ENCODE measurements at places on chromosomes 3 and 15.

GRCh38 chr3:181610083-181610972, 101.4 kb upstream of the SOX2 start:
- DNase-seq = no peak

DNA sequence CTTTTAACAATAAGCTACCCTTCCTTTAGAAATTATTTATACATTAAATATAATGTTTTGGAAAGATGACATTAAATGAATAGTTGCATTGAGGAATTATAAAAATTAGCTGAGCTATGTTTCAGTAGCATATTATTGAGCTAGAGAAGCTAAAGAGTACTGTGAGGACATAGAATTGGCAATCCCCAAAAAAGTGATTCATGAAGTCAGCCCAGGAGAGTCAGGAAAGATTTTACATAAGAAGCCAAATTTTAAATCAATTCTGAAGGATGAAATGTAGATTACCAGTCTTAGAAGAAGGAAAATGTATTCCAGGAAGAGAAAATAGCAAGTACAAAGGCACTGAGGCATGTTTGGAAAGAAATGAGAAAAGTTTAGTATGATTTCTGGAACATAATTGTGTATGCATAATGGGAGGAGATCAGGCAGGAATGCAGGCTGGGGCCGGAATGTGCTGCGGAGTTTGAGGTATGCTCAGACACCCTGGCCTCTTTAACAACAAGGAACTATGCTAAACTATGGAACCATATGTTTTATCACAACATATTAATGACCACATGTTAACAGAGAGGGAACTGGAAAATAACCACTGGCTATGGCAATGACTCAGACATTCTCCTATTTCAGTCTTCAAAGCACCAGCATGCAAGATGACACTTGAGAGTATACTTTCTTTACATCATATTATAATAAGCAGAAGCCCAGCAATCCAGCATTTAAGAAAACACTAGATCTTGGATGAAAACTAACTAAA, 103.3 kb upstream of the COL8A1 start:
- no peak for DNase-seq

- no peak for DNase-seq
These were observed 573.6 kb upstream of the GRM7 start for GRCh38 chr3:6287088-6287875.

GRCh38 chr15:60660290-60661051, 181.5 kb upstream of the ICE2 start:
- DNase-seq = no peak

DNA sequence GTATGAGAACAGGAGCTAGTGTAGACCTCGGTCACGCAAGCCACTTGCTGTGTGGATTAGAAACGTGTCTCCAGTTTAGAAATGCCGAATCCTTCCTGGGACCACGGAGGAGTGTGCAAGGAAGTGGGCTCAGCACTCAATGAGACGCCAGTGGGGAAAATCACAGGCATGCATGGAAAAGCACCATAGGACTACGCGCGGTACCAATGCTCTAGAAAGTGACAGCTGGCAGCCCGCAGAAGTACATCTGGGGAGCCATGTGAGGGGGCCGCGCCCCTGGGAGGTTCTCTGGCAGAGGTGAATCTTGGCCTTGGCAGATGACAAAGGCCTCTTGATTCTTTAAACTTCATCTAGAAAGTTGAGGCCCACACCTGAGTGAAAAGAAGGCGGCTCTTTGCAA, 99.3 kb downstream of the LRRK1 start:
- no peak for DNase-seq

- DNase-seq = no peak
These were observed 370.1 kb downstream of the LRTM1 start for GRCh38 chr3:54557538-54558428.

DNA sequence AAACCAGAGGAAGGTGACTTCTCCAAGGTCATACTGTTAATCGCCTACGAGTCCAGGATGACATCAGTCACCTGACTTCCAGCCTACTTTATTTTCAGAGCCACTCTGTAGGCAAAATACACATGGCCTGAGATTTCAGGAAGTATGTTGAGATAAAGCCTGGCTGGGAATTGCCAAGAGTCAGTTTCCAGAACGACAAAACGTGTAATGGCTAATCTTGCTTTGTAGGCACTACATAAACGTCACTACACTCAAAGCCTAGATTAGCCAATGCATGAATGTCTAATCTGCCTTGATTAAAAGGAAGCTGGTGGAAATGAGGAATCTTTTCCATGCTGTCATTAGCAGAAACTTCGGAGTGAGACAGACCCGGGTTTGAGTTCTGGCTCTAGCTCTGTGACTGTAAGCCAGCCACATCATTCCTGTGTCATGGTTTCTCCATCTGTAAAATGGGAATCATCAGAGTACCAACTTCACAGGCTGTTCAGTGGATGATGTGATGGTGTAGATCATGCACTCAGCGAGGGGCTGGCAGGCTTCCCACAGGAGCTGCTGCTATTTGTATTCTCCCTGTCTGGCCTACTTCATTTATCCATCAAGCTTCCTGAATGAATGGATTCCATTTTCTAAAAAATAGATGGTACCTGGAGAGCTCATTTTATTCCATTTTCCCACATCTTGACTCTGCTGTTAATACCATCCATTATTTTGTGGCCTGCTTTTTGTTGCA, 241.9 kb downstream of the XXYLT1 start:
- DNase-seq = no peak

- DNase-seq = no peak
These were observed 117.6 kb upstream of the SKOR1 start for GRCh38 chr15:67707520-67708283.

GRCh38 chr3:23711916-23712494, 93.8 kb upstream of the UBE2E1 start:
- no peak for DNase-seq

- DNase-seq = peak; percentile 14
These were observed 14.9 kb upstream of the GP9 start for GRCh38 chr3:129045675-129046036.

- DNase-seq = no peak
These were observed 53.7 kb downstream of the NOX5 start for GRCh38 chr15:69068157-69068556.

GRCh38 chr3:172103724-172104123, 64.3 kb downstream of the FNDC3B start:
- no peak for DNase-seq

DNA sequence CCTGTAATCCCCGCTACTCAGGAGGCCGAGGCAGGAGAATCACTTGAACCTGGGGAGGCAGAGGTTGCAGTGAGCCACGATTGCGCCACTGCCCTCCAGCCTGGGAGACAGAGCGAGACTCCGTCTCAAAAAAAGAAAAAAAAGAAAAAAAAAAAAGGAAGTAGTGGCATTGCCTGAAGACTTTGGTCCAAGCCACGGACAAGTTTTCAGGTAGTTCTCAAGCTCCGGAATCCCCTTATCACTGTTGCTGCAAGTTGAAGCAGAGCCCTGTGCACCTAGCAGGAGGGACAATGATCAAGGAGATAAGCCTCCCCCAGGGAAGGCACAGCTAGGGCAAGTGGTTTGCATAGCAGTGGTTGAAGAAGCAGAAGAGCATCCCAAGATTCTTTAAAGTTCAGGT, 97.6 kb downstream of the MEX3B start:
- no peak for DNase-seq

DNA sequence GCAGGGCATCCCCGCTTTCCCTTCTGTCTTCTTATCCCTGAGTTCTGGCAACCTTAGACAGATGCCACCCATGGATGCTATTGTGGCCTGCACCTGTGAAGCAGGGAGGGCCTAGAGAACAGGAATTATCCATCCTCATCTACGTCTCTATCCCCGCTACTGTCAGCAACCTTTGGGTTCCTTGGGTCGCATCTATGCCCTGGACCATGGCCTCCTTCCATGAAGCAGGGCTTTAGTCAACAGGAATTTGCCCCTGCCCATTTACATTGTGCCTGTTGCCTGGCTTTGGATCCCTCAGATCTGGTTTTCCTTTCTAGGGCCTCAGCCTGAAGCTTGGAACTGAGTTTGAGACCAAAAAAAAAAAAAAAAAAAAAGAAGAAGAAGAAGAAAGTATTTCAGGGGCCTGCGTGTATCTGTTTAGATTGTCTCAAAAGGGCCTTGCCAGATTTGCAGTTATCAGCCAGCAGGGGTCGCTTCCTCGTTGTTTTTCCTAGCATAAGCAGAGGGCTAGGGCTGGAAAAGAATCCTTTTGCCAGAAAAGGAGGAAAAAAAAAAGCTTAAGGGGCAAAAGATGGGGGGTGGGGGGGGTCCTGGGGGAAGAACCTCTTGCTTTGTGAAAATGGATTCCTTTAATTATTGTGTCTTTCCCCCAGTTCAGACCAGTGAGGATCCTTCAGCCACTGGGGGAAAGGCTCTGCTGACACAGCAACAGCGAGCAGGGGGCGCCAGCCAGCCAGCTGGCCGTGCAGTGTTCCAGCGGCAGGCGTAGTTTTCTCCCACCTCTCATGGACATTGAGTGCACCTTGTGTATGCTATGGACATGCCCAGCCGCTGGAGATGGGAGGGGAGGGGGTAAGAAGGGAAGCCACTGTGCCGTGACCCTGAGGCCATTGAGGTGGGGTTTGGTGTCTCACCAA, 65.7 kb upstream of the ALDH1L1 start:
- DNase-seq = no peak

GRCh38 chr3:79085171-79085570, 682.6 kb downstream of the ROBO1 start:
- DNase-seq = no peak

GRCh38 chr3:9173445-9173844, 76.0 kb downstream of the SRGAP3 start:
- DNase-seq = no peak

DNA sequence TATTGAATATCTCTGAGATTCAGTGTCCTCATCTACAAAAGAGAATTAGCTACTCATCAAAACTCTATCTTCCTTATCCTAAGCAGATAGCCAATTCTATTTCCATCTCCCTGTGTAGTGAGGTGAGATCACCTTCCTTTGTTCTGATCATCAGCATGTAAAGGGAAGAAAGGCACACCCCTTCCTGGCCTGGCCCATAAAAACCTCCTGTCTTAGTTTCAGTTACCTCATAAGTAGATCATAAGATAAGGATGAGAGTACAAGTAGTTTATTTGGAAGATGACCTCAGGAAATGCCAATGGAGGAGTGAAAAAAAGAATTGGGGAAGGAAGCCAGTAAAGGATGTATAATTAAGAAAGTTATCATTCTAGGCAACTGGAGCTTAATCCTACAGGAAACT, 114.5 kb upstream of the GADL1 start:
- no peak for DNase-seq

- DNase-seq = no peak
These were observed 74.1 kb downstream of the ATP8B4 start for GRCh38 chr15:50044904-50045303.

DNA sequence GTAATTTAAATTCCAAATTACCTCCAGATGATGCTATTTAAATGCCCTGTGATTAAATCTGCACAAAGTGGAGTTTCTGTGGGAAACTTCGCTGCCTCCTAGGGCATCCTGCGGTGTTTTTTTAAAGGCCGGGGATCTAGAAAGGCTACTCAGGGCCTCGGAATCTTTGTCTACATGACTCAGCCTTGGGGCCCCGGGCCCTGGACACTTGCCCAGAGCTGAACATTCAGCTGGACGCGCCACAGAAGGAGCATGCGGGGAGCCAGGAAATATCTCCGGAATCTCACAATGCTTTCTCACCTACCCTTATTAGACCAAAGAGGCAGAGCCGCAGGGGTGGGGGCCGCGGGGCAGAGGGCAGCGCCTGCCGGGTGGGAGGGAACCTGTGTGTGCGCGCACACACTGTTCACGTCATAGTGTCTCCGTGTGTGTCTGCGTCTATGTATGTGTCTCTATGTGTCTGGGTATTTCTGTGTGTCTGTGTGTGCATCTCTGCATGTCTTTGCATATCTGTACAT, 145.5 kb upstream of the TPM1 start:
- DNase-seq = no peak

- DNase-seq = no peak
These were observed 34.8 kb upstream of the RAB6B start for GRCh38 chr3:133930341-133930933.

GRCh38 chr15:27956285-27956684, 142.8 kb downstream of the OCA2 start:
- no peak for DNase-seq

DNA sequence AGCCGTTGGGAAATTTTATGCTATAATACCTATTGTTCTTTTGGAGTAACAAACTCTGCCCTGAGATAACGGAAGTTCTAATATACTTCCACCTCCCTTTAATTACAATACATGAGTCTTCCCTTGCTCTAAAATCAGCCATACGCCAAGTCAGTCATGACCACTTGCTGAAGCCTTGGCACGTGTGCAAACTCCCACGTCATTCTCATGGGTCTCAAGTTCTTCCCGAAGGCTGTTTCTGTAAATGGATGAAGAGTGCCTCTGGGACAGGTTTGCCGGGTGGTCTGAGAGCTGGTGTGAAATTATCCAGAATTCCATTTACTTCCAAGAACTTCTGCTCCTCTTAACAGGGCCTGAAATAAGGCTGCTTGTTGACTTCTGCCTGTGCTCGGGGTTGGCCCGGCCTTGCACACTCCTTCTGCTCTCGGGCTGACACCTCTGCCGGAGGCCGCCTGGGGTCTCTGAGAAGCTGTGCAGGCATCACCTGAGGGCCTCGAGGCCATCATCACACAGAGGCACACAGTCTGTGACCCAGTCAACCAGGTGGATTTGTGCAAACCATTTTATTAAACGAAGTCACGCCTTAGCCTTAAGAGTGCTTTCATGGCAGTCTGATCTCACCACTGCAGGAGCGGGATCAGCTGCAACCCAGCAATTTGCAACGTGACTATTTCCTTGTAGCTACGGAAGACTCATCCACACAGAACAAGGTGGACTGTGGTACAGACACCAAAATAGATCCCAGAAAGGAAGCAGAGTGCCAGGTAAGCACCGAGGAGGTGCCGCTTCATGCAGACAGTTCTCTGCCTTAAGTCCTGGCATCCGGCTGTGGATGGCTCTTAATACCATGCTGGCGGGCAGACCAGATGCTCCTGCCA, 120.1 kb downstream of the ADAMTS17 start:
- no peak for DNase-seq

- no peak for DNase-seq
These were observed 10.4 kb upstream of the VIPR1 start for GRCh38 chr3:42491881-42492507.

DNA sequence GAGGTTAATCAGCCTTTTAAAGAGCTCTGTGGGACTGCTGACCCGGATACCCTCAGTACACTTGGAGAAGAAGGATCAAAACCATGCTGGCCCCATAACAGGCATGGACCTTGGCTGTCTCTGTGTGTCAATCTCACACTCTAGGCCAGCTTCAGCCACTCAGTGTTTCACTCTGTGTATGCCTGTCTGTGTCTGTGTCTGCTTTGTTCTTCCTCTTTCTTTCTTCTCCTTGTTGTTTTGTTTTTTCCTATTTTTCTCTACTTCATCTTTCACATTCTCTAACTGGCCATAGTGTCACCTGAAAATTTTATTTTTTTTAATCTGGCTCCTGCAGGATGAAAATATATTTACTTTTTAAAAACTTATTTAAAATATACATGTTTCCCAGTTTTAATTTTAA, 51.1 kb downstream of the SERP1 start:
- DNase-seq = no peak

DNA sequence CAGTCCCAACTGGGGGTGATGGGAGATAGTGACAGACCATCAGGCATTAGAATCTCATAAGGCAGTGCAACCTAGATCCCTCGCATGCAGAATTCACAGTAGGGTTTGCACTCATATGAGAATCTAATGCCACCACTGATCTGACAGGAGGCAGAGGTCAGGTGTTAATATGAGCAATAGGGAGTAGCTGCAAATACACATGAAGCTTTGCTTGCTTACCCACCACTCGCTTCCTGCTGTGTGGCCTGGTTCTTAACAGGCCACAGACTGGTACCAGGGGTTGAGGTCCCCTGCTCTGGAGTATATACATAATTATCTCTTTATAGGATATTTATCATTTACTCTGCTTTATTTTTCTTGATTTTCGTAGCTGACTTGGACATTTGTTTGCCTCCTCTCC, 36.0 kb upstream of the ZMAT3 start:
- DNase-seq = no peak
